ENCODE measurements at places on chromosomes 1 and 21.

- DNase-seq, result no peak
These were observed 573.2 kb downstream of the BRINP3 start for GRCh38 chr1:189904509-189904908.

GRCh38 chr1:240413732-240414131 lies 198.2 kb downstream of the GREM2 start:
- peak; percentile 83 for DNase-seq

DNA sequence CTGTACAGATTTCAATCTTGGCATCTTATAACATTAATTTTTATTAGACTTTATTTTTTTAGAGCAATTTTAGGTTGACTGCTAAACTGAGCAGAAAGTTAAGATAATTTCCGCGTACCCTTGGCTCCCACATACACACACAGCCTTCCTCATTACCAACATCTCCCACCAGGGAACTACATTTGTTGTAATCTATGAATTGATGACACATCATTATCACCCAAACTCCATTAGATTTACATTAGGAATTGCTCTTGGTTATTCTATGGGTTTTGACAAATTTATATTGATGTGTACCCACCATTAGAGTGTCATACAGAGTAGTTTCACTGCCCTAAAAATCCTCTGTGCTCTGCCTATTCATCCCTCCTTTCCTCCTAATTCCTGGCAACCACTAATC lies 56.4 kb upstream of the GRIK3 start:
- DNase-seq, result no peak

DNA sequence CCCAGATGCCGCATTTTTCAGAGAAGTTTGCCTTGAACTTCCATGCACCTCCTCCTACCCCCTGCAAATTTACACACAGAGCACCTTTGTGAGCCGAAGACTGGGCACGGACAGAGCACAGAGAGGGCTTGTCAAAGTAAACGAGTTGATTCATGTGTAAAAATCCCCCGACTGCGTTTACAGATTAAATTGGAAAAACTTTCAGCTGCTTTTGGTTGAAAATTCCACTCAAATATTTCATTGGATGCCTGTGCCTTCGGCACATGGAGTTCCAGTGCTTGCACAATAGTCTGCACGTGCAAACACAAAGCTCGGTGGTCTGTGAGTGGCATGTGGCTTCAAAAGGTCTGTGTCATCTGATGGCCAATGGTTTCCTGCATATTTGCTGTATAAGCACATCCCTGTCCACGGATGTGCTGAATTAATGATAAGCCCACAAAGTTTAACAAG lies 177.5 kb downstream of the SETD4 start:
- DNase-seq, result no peak

DNA sequence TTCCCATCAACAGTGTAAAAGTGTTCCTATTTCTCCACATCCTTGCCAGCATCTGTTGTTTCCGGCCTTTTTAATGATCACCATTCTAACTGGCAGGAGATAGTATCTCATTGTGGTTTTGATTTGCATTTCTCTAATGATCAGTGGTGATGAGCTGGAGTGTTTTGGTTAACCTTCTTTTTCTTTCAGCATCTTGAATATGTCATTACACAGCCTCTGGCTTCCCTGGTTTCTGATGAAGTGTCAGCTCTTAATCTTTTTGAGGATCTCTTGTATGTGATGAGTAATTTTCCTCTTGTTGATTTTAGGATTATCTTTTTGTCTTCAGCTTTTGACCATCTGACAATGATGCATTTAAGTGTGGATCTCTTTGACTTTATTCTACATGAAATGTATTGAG lies 133.2 kb upstream of the GRIK3 start:
- no peak for DNase-seq

DNA sequence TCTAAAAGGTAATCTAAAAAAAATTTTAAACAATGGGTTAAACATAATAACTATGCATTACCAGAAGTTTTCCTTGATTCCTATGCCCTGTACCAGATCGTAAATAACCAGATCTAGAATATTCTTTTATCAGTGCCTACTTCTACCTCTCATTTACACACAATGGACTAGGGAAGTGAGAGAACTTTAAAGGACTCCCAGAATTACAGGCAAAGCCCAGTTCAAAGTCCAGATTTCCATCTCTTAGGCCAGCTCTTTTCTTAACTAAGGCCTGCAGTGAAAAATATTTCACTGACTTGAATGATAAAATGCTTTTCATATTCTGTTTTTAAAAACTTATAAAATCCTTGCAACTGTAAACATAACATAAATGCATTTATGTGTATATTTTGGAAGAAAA lies 32.6 kb downstream of the ESRRG start:
- no peak for DNase-seq

- DNase-seq, result no peak
These were observed 562.0 kb downstream of the PLPP3 start for GRCh38 chr1:56017336-56017735.

- DNase-seq, result no peak
These were observed 7.6 kb upstream of the RXRG start for GRCh38 chr1:165452336-165453130.

DNA sequence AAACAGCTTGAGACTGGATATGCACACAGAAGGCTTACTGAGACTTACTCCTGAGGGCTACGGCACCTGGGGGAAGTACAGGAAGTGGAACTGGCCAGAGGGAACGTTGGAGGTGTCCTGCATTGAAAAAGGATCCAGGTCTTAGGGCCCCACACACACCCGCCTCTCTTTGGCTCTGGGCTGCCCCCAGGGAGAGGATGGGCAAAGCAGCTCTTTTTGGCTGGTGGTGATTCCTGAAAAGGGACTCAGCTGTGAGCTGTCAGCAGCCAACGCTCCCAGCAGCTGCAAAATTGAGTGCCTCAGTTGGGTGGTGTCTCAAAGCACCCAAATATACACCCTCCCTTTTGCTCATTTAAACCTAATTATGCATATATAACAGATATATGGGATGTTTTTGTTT lies 213.2 kb downstream of the TNR start:
- DNase-seq, result no peak

GRCh38 chr1:6353619-6353954 lies 40.0 kb downstream of the ACOT7 start:
- peak; percentile 16 for DNase-seq

GRCh38 chr1:212514782-212515181 lies 82.1 kb downstream of the NENF start:
- no peak for DNase-seq

DNA sequence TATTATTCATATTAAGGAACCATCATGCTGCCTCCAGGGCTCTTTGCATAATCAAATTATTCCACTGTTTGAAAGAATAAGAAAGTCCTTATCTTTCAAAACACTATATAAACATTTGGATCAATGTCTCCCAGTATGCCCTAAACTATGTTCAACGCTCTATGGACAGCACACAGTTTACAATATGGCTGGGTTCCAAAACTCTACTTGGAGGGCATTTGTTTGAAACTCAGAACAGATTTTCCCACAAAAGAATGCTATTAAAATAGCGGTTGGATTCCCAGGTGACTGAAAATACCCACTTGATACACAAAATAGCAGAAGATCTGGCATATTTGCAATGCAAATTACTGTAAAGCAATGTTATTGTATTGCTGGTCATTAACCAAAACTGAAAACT lies 3.2 kb downstream of the HAO2 start:
- no peak for DNase-seq

GRCh38 chr1:161192476-161193465 lies 6.1 kb downstream of the ADAMTS4 start:
- DNase-seq, result peak; percentile 78

GRCh38 chr1:44521378-44522080 lies 116.5 kb downstream of the RNF220 start:
- DNase-seq, result no peak

DNA sequence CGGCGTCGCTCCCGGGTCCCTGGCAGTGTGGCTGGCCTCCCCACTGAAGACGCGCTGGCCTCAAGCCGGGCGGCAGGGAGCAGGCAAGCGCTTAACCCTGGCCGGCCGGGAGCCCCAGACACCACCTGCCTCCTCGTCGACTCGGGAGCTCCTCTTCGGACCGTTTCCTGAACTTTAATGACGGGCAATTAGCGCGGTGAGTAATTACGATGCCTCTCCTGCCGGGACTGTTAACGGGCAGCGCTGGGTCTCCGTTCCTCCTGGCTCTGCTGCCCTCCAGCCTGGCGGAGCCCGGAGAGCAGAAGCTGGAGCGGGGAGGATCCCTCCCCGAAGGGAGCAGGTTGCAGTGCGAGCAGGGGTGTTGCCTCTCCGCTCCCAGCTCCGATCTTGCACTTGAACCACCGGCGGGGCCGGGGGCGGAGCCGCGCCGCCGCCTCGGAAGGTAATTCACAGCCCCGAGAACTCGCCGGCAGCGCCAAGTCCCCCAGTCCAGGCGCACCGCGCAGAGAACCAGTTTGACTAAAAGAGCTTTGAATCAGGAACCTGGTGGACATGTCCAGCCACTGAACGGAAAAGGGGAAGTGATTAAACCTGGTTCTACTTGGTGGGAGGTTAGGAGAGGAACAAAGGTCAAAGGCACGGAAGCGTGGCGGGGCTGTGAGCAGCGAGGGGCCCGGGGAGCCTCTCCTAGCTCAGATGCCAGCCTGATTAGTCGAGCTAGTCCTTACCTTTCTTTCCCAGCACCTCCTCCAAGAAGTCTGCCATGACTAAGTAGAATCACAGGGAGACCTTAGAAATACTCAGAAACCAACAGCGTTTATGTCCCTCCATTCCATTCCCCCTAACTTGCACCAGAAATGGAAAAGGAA lies 18.3 kb upstream of the PLEKHA6 start:
- no peak for DNase-seq

- DNase-seq, result no peak
These were observed 61.5 kb downstream of the ARHGEF16 start for GRCh38 chr1:3515774-3516480.

GRCh38 chr1:159341736-159342135 lies 39.6 kb downstream of the FCER1A start:
- DNase-seq, result no peak

GRCh38 chr1:183234660-183235476 lies 48.8 kb downstream of the LAMC2 start:
- peak; percentile 99 for DNase-seq

DNA sequence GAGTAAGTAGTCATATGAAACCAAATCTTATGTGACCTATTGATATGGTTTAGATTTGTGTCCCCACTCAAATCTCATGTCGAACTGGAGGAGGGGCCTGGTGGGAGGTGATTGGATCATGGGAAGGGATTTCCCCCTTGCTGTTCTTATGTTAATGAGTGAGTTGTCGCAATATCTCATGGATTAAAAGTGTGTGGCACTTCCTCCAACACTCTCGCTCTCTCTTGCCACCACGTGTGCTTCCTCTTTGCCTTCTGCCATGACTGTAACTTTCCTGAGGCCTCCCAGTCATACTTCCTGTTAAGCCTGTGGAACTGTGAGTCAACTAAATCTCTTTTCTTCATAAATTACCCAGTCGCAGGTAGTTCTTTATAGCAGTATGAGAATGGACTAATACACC lies 241.2 kb downstream of the RGS7 start:
- no peak for DNase-seq

DNA sequence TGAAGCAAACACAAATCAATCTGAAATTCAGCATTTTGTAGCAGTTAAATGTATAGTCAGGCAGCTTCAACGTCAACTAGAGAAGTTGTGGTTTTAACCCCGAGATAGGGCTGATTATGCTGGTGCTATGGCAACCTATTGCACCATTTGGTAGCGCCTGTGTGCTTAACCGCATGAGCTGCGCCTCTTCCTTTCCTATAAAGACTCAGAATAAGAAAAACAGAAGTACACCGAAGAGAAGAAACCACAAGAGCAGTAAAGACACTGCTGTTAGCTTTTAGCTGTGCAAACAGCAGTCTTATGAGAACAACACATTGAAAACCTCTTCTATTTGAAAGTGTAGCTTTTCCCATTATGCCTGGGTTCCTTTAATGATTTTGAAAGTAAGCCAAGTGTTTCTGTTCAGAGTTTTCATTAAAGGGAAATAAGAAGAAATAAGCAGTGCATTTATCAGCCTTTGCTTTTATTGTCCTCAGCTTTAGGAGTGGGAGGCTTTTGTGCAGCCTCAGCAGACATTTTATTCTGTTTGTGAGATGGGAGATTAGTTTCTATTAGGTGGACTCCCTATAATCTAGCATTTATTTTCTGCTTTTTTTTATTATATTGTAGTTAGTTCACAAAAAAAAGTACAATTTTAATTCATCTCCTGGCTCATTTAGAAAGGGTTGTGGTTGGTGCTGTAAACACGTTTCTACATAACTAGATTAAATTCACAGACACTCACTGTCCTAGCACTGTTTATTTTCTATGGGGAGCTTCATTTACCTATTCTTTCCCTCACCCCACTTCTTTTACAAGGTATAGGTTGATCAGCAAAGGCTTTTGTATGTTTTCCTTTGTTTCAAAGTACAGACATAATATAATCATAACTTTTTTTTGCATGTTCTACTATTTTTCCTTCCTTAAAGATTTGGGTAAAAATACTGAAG lies 43.3 kb downstream of the PTPRC start:
- DNase-seq, result peak; percentile 89

- no peak for DNase-seq
These were observed 32.6 kb upstream of the GNG4 start for GRCh38 chr1:235682216-235682615.

DNA sequence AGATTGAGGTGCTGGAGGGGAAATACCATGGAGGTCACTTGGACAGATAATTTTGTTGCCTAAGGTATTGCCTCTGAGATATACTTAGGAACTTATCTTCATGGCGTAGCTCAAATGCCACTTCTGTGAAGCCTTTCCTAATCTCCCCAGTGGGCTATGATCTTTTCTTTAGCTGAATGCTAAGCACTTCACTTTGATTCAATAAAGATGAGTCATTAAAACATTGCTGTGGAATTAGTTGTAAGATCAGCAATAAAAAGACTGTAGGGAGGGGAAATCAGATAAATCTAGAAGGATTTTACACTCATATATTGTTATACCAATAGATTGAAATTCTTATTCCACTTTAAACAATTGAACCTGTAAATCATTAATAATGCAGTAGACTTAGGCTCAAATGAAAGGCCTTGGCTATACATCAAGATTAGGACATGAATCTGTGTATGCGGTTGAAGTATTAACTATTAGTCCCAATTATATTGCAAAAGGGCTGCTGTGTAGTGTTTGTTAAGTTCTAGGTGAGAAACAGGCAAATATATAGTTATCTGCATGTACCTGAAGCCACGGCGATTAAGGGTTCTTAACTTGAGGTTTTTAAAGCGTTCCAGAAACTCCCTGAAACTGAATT lies 19.2 kb upstream of the MAGOH start:
- no peak for DNase-seq

DNA sequence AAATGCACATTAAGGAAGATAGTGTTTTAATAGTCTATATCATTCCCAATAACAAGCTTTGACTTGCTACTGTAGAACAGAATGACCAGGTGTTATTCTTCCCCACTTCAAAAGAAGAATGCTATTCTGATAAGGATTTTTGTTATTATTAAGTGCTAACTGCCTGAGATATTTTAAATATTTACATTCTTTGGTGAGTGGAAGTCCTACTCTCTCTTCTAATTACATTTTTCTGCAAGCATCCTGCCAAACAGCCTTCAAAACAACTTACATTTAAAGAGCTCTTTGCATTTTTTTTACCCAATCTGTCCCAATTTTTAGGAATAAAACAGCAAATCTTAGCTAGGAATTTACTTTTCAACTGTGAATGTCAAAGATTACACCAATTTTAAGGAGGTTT lies 23.5 kb upstream of the SYDE2 start:
- no peak for DNase-seq

Data from fibroblast of the aortic adventitia (primary cell).